Smooth muscle cell of trachea (primary cell): ENCODE measurements at places on chromosomes 1 and 21. TPM values are rescaled to one million over a fixed set of nuclear protein-coding genes. Genes with fewer than 3 reads are reported as not detected.

UBASH3A gene
- not detected in 2 replicates for total RNA-seq

ATF3 gene
- total RNA-seq: 5.8 and 12.6 TPM in 2 replicates

P3R3URF gene
- total RNA-seq: not detected in 2 replicates

THEMIS2 gene
- 5.2 and 15.4 TPM in 2 replicates for total RNA-seq

PGD gene
- total RNA-seq: 234 and 565 TPM in 2 replicates

C4BPA gene
- total RNA-seq: not detected in 2 replicates

NR0B2 gene
- total RNA-seq: not detected in 2 replicates

PODN gene
- 34.8 and 87.5 TPM in 2 replicates for total RNA-seq

HAO2 gene
- not detected in 2 replicates for total RNA-seq

VCAM1 gene
- 2.9 and 23.3 TPM in 2 replicates for total RNA-seq

FAM110D gene
- not detected in 2 replicates for total RNA-seq

CLDN19 gene
- total RNA-seq: under 0.01 TPM in 1 of 2 replicates, not detected in the other

CNN3 gene
- total RNA-seq: 289 and 292 TPM in 2 replicates

COL6A2 gene
- total RNA-seq: 1,719 and 2,867 TPM in 2 replicates

MXRA8 gene
- 534 and 638 TPM in 2 replicates for total RNA-seq

LCE1E gene
- not detected in 2 replicates for total RNA-seq

LIPI gene
- not detected in 2 replicates for total RNA-seq

ERG gene
- 0.44 TPM in 1 of 2 replicates, not detected in the other for total RNA-seq

FCER1A gene
- total RNA-seq: not detected in 2 replicates

VSIG8 gene
- total RNA-seq: 0.15 and 0.17 TPM in 2 replicates

OR2T11 gene
- total RNA-seq: not detected in 2 replicates

FAM163A gene
- total RNA-seq: not detected in 2 replicates
